Endothelial cell (in vitro differentiated cells): ENCODE measurements at places on chromosomes 6 and 20.

DNA sequence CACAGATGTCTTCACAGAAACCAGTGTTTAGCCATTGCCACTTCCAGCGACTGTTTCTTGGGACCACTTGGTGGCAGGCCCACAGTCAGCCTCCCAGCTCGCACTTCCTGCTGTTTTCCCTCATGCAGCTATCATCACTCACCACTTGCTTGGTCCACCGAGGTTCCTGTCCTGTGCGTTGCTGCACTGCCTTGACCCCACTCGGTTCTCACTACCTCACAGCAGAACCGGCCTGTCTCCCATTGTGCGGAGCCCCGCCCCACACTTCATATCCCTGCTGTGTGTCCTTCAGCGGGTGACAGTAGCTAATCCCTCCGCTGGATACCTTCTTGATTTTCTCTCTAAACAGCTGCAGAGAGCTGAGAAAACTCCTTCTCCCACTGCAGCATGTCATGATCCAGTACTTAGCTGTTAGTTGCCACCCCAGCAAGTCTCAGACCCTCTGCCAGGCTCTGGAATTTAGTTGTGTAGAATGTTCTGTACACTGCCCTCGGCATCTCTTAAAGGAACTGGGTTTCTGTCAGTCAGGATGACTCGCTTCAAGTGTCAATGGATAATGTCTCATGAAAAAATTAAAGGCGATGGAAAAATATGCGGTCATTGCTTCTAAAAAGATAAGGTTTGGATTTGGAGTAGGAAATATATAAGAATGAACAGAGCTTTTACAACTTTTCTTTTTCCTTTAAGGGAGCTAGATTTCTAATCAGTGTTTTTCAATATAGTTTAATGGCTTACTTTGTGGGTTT, 208.0 kb downstream of the FARS2 start:
- no peak for DNase-seq

DNA sequence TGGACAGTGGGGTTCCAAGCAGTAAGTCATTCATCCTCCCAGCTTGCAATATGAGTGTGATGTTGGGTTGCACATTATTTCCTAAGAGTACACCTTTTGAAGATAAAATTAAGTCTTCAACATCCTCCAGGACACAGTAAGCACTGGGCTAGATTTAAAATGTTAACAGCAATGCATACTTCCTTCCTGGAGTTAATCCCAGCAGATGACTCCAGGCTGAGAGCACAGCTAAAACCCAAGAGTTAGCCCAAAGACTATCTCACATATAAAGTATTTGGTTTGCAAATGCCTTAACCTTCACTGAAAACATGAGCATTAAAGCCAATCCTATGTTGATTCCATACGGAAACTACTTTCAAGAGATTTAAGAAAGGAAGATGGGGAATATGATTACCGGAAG, 69.2 kb downstream of the SLC23A2 start:
- no peak for DNase-seq

GRCh38 chr20:46720019-46720418, 10.6 kb downstream of the SLC2A10 start:
- DNase-seq: no peak

GRCh38 chr6:16769986-16770376, 8.7 kb upstream of the ATXN1 start:
- no peak for DNase-seq

- no peak for DNase-seq
Observed at GRCh38 chr6:45920819-45921511, 94.7 kb downstream of the CLIC5 start.

DNA sequence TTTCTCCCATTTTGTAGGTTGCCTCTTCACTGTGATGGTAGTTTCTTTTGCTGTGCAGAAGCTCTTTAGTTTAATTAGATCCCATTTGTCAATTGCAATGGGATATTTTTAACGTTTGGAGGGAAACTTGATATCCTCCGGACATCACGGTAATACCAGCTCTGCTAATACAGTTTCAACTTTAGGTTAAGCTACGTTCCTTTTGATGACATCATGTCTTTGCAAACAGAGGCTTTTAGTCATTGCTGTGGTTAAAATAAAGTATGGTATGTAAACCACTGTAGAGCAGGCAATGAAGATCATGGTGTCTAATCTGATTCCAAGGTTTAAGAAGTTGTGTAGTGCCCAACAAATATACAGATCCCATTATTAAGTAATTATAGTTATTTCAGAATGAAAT, 168.0 kb upstream of the CHD6 start:
- DNase-seq: no peak
